ENCODE measurements at places on chromosomes 16 and 17. TPM values are rescaled to one million over a fixed set of nuclear protein-coding genes. Genes with fewer than 3 reads are reported as not detected.
A peak's percentile ranks its signal among the peaks of the same experiment; 100 is the strongest.

DNA sequence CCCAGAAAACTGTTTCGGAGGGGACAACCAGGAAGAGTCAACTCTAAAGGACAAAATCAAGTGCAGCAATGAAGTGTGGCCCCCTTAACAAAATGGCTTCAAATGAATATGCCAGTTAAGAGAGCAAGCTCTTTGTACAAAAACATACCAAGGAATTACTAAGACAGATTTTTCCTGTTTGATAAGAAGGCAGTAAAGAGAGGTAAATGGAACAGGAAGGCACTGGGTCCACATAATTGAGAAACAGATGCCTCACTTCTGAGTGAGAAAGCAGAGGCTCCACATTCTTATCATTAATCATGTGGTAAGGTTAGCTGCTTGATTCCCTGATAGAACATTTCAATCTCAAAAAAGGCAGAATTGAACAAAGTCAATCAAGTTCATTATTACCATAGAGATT, 44.9 kb downstream of the MBTD1 start:
- DNase-seq: no peak

GRCh38 chr17:77145612-77146245, 5.0 kb downstream of the SEC14L1 start:
- peak; percentile 57 for DNase-seq

DNA sequence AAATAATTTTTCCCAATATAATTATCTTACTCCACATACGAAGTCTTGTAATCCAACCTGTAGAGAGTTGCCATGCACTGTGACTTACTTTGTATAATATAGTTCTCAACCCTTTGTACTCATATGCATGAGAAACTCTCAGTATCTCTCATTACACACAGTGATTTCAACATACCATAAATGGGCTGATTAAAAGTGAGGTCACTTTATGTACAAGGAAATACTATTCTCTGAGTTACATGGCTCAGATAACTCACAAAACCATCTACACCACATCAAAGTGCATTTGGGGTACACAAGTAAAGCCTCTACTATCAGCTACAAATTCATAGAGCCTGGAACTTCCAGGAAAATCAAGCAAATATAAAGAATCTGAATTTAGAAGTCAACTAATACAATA, 27.9 kb downstream of the SLFN12 start:
- DNase-seq: no peak

GRCh38 chr17:82213251-82214011, 789 bp upstream of the CCDC57 start:
- peak; percentile 48 for DNase-seq

DNA sequence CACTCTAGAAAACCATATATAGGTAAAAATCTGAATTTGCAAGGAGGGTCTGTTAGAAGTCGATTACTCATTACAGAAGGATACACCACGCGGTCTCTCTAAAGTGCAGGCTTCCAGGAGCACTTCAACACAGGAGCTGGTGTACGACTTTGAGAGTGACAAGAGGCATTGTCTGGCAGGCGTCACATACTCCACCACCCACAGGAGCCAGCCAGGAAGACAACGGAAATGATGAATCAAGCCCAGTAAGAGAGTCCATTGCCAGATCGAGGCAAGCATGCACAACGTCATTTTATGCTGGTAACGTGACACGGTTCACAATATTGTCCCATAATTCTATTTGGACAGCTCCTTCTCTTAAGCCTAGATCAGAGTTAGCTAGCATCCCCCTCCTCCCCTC, 15.0 kb upstream of the CACNG4 start:
- no peak for DNase-seq

DNA sequence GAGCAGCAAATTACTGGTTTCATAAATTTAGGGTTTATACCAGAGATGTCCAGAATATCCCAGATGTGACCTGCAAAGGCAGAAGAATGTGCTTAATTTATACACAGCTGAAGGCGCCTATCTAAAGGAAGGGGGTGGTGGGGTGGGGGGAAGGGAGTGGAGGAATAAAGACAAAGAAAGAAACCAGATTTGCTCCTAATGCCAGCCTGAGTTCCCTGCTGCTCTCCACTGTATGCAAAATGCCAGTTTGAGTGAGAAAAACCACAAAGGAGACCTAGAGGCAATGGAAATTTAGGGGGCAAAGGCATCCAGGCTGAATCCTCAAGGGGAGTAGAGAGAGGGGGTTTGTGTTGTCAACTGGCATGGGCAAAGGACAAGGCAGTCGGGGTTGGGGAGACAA, 161.5 kb upstream of the TOX3 start:
- no peak for DNase-seq

- peak; percentile 24 for DNase-seq
Measured at GRCh38 chr17:65595071-65595656, 33.7 kb upstream of the AXIN2 start.

- DNase-seq: no peak
Measured at GRCh38 chr17:20214794-20215193, 205.6 kb downstream of the SPECC1 start.

DNA sequence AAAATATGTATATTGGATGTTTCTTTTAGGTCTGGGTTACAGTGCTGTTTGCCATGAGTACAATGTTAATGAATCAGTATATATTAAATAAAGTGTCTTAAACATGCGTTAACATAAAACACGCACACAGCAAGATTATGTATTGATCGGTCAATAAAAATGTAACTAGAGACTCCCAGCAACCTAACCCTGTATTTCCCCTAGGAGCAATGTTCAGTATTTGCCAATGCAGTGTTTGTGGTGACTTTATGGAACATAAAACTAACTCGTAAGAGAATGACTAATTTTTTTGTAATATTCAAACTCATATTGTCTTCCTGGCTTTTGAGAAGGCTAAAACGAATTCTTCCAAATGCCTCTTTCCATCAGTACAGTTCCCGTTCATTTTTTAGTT, 22.5 kb downstream of the PRKAR1A start:
- no peak for DNase-seq

DNA sequence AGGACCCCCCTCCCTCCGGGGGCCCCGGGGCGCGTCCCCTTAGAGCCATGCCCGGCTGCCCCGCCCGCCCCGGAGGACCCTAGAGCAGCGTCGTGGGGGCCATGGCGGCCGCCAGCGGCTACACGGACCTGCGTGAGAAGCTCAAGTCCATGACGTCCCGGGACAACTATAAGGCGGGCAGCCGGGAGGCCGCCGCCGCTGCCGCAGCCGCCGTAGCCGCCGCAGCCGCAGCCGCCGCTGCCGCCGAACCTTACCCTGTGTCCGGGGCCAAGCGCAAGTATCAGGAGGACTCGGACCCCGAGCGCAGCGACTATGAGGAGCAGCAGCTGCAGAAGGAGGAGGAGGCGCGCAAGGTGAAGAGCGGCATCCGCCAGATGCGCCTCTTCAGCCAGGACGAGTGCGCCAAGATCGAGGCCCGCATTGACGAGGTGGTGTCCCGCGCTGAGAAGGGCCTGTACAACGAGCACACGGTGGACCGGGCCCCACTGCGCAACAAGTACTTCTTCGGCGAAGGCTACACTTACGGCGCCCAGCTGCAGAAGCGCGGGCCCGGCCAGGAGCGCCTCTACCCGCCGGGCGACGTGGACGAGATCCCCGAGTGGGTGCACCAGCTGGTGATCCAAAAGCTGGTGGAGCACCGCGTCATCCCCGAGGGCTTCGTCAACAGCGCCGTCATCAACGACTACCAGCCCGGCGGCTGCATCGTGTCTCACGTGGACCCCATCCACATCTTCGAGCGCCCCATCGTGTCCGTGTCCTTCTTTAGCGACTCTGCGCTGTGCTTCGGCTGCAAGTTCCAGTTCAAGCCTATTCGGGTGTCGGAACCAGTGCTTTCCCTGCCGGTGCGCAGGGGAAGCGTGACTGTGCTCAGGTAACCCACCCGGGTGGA, 759 bp downstream of the ALKBH5 start:
- peak; percentile 52 for DNase-seq

DNA sequence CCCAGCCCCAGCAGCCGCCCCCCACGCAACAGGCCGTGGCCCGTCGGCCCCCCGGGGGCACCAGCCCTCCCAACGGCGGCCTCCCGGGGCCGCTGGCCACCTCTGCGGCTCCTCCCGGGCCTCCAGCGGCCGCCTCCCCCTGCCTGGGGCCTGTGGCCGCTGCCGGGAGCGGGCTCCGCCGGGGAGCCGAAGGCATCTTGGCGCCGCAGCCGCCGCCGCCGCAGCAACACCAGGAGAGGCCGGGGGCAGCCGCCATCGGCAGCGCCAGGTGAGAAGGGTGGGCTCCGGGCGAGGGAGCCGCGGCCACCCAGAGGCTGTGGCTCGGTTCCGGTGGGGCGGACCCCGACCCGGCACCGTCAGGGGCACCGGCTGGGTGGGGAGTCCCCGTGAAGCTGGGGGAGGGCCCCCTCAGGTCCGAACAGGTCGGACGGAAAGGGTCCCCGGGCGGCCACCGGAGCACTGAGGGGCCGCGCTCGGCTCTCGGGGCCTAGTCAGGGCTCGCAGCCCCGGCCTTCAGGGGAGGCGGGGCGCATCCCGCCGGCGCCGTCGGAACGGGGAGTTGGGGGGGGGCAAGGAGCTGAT, 583 bp downstream of the ATXN2L start:
- no peak for DNase-seq

DNA sequence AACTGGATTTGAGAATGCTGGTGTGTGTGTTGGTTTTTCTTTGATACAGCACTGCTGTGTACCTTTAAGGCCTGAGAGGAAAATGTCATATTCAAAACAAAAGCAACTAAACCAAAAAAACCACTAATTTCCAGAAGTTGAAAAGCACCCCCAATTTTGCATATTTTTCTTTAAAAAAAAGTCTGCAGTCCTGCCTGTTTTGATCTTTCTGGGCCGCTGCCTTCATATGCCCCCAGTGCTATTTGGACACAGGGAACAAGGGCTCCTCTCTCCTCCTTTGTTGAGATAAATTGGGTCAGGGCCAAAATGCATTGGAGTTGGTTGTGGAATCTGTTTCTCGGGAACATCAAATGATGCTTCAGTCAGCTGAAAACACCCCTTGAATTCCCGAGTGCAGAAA, 26.9 kb downstream of the GPT2 start:
- DNase-seq: no peak

- DNase-seq: peak; percentile 80
Measured at GRCh38 chr16:56932721-56933619, 1.0 kb downstream of the HERPUD1 start.

DNA sequence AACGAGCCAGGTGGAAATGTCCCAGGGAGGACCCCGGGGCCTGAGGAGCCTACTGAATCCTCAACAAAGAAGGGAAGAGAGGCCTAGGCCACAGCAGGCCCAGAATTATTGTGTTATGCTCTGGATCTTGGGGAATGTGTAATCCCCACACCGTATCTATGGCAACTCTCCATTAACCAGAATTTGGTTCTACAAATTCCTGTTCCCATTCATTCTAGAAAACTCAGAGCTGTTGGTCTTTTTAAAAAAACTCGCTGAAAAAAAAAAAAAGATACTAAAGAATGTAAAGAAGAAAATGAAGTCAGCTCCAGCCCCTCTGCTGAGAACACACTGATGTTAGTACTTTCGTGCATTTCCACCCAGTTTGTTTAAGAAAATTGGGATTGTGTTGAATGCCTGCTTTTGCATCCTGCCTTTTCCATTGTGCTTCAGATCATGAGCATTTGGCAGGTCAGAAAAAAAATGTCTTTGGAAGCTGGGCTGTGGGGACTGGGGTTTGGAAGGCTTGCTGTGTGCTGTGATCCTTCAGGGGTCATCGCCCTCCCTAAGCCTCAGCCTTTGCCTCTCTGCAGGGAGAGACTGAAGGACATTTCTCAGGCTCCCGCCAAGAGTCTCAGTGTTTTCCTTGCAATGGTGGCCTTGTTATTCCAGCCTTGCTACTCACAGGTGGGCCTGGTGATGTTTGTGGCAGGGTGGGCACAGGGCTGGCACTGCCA, 69.5 kb downstream of the SREBF1 start:
- no peak for DNase-seq

DNA sequence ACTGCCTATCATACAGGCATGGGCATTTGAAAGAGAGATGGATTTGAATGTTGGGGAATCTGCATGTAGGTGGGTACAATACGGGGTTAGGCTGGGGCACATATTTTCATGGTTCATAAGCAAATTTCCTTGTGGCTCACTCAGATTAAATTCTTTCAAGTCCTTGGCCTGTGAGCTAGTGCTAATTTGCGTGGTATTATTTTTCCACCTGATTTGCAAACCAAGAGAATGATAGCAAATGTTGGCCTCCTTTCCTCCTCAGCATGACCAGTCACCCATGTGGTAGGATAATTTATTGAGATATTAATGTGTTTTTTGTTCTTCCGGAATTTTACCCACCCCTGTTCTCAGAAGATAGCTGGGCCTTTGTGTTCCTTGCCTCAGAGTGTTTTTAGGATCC, 22.9 kb downstream of the FAM20A start:
- no peak for DNase-seq

- no peak for DNase-seq
Measured at GRCh38 chr17:35543856-35544255, 6.4 kb upstream of the SLFN12L start.

GRCh38 chr17:44033861-44034408, 19.2 kb upstream of the TMEM101 start:
- DNase-seq: no peak

DNA sequence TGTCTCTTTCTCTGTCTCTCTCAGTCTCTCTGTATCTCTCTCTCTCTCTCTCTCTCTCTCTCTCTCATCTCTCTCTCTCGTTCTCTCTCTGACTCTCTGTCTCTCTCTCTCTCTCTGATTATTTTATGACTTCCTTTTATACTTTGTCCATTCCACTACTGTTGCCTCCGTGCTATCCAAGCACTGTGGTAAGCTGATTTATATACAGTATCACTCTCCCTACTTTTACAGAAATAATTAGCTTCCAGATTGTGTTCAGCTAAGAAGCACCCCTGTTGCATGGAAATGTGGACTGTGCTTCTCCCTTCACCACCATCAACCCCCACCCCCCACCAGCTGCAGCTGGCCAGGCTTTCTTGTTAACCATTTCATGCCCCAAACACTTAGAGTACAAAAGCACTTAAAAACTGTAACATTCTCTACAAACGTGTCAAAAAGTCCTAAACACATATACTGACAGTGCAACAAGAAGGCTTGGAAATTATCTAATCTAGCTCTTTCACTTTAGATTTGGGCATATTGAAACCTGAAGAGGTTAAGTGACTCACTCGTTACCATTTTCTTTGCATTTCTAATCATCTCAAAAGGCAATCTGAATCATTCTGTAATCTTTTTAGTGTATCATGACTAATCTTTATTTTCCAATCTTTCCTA, 11.6 kb upstream of the TMEM100 start:
- DNase-seq: no peak

- no peak for DNase-seq
Measured at GRCh38 chr16:89575247-89576152, at the start of gene CPNE7. Gene CPNE7, plus strand, starts transcription at chr16:89575758. Its CDS starts 140 bp downstream, at chr16:89575898.

- no peak for DNase-seq
Measured at GRCh38 chr17:8753976-8754440, 4.3 kb downstream of the SPDYE4 start.

CACNG3 gene
- not detected for total RNA-seq

SMYD4 gene
- 32.1 TPM for total RNA-seq

ABCA9 gene
- total RNA-seq: 0.19 TPM

MT1E gene
- total RNA-seq: 2.0 TPM

TP53TG3C gene
- total RNA-seq: not detected

MLST8 gene
- total RNA-seq: 53.1 TPM

RBFOX1 gene
- total RNA-seq: 0.67 TPM

CCDC200 gene
- total RNA-seq: not detected

SPNS2 gene
- total RNA-seq: 1.00 TPM

SYNGR3 gene
- total RNA-seq: 3.3 TPM

EVPLL gene
- total RNA-seq: not detected

DPEP3 gene
- not detected for total RNA-seq

KRT17 gene
- 3.4 TPM for total RNA-seq

SEPTIN1 gene
- total RNA-seq: 0.21 TPM

All from Caco-2 (cell line).